ENCODE measurements at places on chromosomes 7 and 10.

- no peak for DNase-seq
These were observed 260.4 kb upstream of the TAC1 start for GRCh38 chr7:97471491-97471890.

DNA sequence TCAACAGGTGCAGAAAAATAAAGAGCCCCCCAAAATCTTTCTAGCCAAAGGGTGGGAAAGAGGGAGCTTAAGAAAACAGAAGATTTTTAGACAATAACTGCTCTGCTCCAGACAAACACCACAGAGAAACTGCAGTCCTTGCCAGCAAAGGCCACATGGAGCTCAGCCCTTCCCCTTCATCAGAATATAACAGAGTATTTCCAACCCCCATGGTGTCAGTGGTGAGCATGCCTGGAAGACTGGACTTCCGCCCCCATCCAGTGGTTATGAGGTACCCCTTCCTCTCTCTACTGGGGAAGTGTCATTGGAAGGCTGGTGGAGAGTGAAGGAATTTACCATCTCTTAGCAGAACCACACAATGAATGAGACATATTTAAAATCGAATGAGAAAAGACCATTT is 1007.3 kb upstream of the CELF2 start:
- DNase-seq: no peak

DNA sequence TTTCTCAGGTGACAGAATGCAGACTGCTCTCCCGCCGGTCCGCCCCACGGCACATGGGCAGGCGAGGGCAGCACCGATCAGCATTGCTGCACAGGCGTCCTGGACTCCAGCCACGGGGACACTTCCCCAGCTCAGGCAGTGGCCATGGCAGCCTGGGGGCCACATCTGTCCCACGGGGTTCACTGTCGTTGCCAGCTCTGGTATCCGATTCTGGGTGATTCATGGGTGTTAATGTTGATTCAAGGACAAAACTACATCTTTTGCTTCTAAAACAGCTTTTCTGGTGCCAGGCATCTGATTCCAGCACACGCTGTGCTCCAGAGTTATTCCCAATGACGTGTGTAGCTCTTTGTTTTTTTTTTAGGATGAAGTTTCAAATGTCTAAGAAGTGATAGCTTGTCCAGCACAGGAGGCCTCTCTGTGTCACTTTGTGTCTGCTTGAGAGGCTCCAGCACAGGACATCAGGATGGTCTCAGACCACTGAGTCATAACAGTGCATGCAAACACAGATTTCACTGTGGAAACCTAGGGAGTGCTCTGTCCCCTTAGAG is 218.0 kb downstream of the WDR37 start:
- no peak for DNase-seq

GRCh38 chr7:41830271-41830670 is 127.4 kb upstream of the INHBA start:
- no peak for DNase-seq

- DNase-seq: no peak
These were observed 1.6 kb downstream of the LRRTM3 start for GRCh38 chr10:66927251-66927935.

GRCh38 chr10:49303711-49304110 is 4.7 kb downstream of the C10orf71 start:
- DNase-seq: no peak

DNA sequence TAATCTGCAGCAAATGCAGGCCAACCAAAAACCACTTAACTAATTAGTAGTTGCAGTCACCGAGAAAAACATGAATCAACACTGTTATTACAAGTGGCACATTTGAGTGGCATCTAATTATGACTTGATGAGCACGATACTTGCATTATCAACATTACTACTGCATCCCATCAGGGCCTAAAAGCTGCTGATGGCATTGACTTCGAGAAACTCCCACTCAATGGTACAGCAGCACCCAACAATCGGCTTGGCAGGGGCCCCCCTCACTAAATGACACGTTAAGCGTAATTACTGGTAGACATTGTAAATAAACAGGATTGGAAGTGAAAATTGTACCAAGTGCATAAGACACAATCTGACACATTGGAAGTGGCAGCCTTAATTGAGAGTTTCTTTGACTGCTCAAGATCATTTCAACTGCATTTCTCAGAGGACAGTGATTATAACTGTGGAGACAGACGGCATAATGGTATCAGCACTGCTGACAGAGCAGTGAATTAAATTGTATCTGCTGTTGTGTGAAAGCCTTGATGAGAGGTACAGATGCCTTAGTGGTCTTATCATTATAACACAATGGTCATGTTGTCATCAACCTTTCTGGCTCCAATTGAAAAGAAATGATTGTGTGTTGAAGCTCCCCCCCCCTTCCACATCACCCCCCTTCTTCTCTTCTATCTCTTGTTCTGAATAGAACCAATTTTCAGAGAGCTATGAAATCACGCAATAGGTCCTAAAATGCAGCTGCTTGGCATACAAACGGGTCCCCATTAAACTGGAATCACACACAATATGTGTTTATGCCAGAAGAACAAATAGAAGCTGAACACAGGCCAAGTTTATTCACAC is 43.4 kb downstream of the SHTN1 start:
- no peak for DNase-seq

- no peak for DNase-seq
These were observed 334.2 kb upstream of the MAGI2 start for GRCh38 chr7:79787623-79788022.

DNA sequence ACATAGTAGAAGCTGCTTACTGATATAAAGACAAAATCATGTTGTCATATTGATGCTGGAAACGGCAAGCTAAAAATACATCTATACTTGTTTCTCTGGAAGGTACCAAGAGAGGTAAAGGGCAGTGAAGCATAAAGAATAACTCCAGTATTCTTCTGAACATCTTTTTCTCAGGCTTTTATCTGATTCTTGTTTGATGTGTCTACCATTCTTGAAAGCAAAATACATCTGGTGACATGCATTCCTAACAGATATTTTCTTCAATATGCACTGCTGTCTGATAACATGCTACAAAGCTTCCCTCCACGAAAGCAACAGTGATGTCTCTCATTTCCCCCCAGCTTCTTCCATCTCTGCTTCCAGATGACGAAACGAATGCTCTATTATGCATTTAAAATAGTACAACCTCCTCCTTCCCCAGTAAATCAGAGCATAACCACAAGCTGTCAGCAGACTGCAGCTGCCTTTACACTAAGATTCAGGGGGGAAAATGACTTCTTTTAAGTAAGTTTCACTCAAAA is 100.8 kb downstream of the ARHGAP21 start:
- DNase-seq: peak; percentile 53

GRCh38 chr7:100545360-100546128 is 6.5 kb downstream of the AGFG2 start:
- no peak for DNase-seq

GRCh38 chr7:2417981-2418481 is 14.6 kb downstream of the CHST12 start:
- DNase-seq: peak; percentile 47

GRCh38 chr10:112807013-112807412 is 143.0 kb upstream of the TCF7L2 start:
- no peak for DNase-seq

DNA sequence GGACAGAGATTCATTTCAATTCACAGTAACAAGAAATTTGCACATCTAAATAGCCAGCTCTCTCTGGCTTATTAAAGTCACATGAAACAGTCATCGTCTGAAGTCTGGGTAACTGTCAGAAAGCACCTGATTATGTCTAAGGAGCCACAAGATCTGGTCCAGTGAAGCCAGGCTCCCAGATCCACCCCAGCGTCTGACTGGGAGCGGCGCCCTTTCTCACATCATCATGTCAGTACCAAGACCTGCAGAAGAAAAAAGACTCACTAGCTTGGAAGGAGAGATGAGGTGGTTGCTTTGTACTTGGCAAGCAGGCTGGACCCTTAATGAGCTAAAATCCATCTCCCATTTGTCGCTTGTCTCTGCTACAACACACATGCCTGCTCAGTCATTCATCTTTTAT is 58.4 kb downstream of the VOPP1 start:
- DNase-seq: no peak

GRCh38 chr10:44467900-44468299 is 83.0 kb upstream of the CXCL12 start:
- DNase-seq: no peak

DNA sequence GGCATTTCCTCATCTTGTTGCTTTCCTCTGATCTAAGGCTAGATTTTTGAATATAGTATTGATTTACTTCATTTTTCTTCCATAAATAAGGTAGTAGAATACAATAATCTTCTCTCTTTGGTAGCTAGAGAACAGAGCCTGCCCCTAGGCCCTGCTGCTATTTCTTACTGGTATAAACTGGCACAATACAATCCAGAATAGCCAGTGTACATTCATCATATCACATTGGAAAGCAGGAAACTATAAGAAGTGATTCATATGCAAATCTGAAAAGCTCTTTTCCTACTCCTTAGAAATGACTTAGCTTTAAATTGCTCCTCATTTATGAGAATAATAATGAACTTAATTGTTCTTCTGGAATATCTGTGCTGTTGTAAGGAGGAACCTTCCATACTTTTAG is 100.2 kb downstream of the KCND2 start:
- no peak for DNase-seq

DNA sequence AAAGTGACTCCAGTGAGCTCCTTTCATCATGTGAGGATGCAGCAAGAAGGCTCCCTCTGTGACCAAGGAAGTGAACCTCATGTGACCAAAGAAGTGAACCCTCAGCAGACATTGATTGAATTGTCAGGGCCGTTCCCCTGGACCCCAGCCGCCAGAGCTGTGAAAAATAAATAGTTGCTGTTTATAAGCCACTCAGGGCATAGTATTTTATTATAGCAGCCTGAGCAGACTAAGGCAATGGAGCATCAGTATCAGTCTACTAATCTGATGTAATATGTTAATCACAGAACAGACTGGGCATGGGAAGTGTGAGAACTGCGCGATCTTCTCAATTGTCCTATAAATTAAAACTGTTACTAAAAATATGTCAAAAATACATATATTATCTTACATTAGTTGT is 384.5 kb upstream of the PRKCQ start:
- no peak for DNase-seq

GRCh38 chr10:127016331-127016730 is 111.1 kb downstream of the DOCK1 start:
- no peak for DNase-seq

GRCh38 chr10:89937494-89937893 is 236.1 kb downstream of the KIF20B start:
- DNase-seq: no peak

DNA sequence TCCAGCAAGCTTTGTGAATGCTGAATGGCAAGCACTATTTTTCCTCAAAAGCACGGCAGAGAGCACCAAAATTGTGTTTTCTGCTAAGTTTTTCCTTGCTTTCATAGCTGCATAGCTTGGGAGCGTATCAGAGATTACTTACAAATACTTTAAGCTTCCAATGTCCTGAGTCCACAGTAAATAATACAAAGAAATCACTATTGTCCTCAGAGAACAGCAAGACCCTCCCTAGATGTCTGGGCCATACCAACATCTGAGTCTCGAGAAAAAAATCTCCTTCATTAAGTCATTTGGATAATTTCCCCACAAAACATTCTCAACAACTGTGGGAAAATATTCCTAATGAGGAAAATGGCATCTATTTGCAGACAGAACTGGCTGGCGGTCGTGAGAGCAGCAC is 41.7 kb downstream of the SGMS1 start:
- no peak for DNase-seq

DNA sequence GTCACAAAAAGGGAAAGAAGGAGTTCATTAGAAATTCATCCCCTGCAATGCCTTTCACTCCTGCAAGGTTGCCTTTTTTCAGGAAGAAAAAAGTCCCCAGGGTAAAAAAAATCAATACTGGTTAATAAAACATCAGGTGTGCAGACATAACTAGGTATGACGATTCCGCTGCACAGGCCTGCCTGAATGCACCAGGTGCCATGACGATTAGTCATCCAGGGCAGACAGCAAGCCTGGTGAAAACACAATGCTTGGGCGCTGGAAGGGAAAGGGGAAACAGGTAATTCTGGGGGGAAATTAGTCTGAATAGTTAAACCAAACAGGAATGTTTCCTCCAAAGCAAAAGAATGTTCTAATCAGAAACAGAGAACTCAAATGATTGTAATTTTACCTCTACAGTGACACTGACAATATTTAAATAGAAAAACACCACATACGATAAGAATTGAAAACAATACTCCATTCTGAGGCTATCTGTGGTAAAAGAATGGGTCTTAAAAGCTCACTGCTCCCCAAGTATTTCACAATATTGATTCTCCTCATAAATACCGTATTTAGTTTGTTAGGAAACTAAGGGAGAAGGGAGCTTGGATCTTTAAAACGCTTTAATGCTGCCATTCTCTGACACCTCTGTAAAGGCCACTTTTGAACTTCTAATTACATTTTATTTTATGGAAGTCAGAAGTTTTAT is 45.2 kb downstream of the VPS41 start:
- no peak for DNase-seq

DNA sequence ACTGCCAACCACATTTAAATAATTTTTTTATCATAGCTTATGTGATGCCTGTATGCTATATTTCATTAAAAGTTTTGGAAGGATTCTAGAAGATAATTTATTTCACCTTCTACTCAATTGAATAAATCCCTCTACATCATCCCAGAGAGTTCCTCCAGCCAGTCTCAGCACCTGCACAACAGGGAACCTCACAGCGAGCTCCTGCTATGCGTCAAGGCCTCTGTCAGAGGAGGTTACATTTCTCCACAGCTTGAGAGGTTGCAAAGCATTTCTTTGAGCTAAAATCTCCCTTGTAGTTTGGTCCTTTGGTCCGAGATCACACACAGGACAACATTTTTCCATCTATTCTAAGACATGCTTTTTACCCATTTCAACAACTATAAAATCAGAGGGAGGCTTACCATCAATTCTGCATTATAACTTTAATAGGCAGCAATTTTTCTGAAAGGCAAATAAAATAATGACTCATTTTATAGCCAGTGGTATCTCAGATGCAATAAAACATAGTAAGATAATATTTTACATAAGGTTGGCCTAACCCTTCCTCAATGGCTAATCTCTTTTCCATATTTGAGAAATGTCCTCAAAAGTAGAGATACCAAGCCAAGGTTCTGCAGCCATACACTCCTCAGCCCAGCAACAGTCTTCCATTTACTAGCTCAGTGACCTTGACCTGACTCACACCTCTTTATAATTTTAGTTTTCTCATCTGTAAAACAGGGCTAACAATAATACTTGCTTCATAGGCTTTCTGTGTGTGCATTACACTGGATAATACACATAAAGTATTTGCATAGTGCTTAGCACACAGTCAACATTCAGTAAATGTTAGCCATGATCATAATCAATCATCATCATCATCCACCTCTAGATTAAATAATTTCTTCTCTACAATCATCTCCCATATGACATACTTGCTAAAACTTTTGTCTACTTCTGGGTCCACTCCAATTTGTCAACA is 68.8 kb downstream of the DOCK4 start:
- DNase-seq: no peak

GRCh38 chr7:22116451-22117030 is 170.8 kb upstream of the CDCA7L start:
- no peak for DNase-seq

DNA sequence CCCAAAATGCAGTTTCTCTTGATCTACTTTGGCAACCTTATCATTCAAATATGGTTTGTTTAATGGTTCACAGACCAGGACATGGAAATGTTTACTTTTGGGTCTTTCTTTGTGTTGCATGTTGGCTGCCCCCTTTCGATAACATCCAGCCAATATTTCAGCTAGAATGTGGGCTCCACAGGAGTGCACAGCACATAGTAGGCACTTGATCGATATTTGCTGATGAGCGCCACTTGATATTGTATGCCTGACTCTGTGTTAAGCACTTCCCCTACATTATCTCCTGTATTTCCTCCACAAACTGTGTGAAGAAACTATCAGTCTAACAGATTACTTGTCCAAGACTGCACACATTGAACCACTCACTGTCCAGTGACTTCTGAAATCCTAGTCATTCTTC is 60.2 kb downstream of the SMURF1 start:
- DNase-seq: no peak

GRCh38 chr7:83150310-83150709 is 12.4 kb downstream of the PCLO start:
- DNase-seq: no peak
